ENCODE measurements at places on chromosomes 5 and 9.

DNA sequence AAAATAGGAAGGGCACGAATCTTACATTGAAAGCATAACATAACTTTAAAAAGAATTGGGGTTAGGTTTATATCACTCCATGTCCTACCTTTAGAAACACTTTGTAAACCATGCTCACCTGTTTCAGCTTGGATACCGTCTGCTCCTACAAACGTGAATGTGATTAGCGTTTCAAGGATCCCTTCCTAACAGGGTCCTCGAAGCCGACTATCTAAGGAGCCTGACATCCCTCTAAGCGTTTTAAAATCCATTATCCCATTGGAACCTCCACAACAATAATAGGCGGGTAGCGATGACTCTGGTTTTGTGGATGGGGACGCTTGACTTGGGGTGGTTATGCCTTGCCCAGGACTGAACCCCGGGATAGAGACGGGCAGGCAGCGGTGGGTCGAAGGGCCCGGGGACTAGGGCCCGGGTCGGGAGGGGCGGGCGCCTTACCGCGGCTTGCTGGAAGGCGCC is 937 bp downstream of the SVEP1 start:
- no peak for DNase-seq

DNA sequence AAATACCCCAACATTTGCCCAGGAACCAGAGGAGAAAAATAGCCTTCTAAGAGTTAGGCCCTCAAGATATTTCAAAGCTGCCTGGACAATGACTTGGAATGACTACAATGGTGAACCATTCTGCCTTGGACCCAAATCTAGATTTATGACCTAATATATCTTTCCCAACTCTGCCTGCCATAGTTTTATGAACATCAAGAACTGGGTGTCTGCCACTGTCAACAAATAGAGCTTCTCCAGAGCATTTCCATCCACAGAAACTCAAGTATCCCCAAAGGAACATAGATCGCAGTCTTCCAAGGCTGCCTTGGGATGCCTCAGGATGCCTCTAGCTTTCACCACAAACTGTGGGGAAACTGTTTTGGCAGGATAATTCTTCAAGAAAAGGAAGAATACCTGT is 48.2 kb upstream of the NFIB start:
- no peak for DNase-seq

GRCh38 chr9:4983601-4984165 is 1.4 kb upstream of the JAK2 start:
- no peak for DNase-seq

GRCh38 chr9:84827216-84827765 is 157.8 kb downstream of the NTRK2 start:
- DNase-seq, result no peak

DNA sequence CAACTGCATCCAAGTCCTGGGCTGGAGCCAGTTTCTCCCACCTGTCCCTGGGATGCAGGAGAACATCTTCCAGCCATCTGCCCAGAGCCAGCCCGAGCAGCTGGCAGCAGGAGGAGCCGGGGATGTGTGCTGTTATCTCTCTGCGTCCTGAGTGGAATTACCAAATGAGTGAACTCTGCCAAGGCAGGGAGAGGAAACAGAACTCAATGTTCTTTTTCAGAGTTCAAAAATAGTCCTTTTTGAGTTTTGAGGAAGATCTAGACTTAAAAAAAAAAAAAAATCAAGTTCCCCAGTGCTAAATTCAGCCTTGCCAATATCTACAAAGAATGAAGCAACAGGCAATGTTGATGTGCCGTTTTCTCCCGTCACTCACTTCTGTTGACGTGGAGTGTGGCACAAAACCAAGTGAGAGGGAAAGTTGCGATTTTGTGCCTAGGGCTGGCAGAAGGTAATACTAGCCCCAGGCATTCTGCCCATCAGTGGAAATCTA is 56.2 kb downstream of the TMOD1 start:
- DNase-seq, result no peak

DNA sequence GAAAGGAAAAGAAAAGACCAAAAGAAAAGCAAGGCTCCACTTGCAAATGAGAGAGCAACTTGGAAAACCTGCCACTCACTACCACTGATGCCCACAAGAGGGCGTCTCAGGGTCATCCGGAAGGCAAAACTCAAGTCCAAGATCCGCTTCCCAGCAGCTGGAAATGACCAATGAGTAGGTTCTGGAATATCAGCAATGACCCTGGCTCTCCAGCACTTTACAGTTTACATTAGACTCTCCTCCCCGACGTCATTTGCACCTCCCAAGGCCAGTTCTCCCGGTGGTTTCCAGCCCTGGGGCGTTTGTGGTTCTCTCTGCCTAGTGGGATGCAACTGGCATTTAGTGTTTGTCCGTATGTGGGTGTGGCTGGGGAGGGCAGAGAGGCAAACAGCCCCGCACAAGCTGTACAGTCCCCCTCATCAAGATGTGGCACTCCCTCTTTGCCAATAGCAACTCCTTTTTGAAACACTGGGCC is 193.8 kb upstream of the ZNF618 start:
- DNase-seq, result no peak

- no peak for DNase-seq
Measured at GRCh38 chr9:135300346-135301141, 179.0 kb upstream of the PPP1R26 start.

DNA sequence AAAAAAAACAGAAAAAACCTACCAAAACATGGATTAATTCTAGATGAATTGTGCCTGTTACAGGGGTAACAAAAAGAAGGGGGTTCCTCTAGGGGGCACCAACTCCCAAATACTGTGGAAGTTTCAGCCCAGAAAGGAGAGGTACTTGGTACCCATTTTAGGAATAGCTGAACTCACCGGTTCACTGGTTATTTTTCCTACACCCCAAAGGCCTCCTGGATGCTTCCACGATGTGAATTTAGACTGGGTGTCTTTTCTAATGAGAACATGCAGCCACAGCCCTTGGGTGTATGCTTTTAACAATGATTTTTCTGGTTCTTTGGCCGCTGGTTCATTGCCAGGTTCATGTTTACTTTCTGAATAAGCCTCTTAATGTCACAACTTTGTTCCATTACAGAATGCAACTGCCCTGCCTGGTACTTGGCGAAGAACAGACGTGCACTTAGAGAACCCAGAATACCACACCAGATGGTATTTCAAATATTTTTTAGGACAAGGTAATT is 46.7 kb downstream of the GARNL3 start:
- DNase-seq, result no peak

- no peak for DNase-seq
Measured at GRCh38 chr5:57681942-57682341, 199.3 kb upstream of the ACTBL2 start.

DNA sequence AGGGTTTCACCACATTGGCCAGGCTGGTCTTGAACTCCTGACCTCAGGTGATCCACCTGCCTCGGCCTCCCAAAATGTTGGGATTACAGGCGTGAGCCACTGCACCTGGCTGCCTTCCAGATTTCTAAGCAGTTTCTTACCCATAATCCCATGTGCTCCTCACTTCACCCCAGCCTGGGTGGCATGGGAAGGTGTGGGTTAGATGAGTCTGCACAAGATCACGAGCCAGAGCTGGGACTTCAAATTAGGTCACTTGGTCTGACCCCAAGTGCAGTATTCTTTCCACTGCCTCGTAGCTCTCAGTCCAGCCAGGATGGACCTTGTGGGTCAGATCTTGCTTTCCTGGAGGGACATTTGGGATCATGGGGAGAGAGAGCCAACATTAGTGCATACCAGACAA is 37.5 kb upstream of the STRBP start:
- DNase-seq, result no peak

- no peak for DNase-seq
Measured at GRCh38 chr9:12765088-12765798, 9.6 kb upstream of the LURAP1L start.

- no peak for DNase-seq
Measured at GRCh38 chr5:42531611-42532010, 108.4 kb downstream of the GHR start.

DNA sequence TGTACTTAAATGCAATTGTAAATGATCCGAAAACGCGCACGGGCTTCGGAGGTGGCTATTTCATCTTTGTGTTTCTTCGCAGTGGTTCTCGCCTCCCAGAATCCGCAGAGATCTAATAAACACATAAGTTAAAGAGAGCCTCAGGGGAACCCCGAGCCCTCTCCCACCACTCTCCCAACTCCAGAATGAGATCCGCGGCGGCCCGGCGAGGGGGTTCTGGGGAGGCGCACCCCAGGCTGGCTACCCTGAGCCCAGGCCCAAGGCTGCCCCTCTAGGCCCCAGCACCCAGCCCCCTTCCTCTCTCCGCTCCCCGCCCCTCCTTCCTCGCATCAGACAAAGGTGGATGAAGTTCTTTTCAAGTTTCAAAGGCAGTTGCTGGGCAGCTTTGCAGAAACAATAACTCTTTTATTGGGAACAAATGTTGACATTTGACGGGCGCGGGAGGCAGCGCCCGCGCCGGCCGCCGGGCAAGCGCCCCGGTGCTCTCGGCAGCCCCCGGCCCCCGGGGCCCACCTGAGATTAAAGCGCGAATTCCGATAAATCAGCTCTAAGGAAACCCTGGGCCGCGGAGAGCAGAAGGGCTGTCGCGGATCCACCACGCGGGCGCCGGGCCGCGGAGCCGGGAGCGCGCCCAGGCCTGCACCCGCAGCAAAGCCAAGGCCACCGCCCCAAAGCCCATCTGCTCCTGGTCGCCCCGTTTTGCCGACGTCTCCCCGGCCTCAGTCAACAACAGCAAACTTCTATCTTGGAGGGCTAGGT is 8.4 kb downstream of the IRX2 start:
- no peak for DNase-seq

GRCh38 chr5:168019143-168019542 is 272.3 kb upstream of the WWC1 start:
- DNase-seq, result no peak

DNA sequence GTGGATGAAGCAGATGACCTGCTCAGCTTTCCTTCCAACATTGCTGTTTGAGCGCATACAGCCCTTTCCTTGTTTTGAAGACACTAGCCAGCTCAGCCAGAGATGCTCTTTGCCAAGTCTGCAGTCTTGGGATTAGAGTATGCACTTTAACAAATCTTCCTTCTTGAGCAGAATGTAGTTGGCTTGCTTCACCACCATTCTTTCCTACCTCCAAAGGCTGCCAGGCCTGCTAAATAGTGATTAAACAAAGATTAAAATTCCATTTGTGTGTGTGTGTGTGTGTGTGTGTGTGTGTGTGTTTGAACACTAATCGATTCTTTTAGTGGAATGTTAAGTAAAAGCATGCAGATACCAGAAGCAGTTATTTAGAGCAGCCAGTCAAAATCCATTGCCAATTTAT is 97.6 kb downstream of the GALNT10 start:
- no peak for DNase-seq

DNA sequence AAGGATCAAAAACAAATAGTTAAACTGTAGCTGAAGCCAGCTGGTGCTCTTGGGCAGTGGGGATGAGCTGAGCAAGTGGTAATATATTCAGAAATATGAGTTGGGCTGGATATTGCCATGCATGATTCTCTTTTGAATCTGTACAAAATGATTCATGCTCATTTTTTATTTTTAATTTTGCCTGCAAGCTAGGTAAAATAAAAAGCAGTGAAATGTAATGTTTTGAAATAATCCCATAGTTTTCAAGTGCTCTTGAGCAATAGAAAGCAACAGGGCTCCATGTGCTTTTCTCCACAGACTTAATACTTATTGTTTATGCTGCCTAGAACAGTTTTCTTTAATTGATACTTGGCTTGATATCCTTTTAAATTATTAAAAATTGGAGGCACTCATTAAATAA is 489.3 kb downstream of the TLE4 start:
- no peak for DNase-seq

DNA sequence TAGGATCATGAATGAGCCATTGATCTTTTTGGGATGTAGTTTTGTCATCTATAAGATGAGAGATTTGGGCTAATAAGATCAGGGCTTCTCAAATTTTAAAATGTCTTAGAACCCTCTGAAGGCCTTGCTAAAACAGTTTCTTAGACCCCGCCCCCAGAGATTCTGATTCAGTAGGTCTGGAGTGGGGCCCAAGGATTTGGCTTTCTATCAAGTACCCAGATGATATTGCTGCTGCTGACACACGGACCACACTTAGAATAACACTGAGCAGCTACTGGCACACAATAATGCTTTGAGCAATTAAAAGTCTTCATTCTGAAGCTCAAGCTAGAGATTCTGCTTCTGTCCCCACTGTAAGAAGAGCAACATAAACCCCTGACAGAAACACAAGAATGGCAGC is 216.7 kb downstream of the SMARCA2 start:
- no peak for DNase-seq
